ENCODE measurements at places on chromosomes 7 and 10. TPM values are rescaled to one million over a fixed set of nuclear protein-coding genes. Genes with fewer than 3 reads are reported as not detected.

The GRID2IP gene
- not detected for total RNA-seq

The PNLIP gene
- total RNA-seq = 0.28 TPM

The KAZALD1 gene
- total RNA-seq = 3.0 TPM

The SFTPA2 gene
- total RNA-seq = not detected

The UBE2D1 gene
- total RNA-seq = 17.0 TPM

Data from A549 treated with AZD2906 at 1 μM for 4 hours (cell line).